ENCODE measurements at places on chromosomes 7 and 10.

DNA sequence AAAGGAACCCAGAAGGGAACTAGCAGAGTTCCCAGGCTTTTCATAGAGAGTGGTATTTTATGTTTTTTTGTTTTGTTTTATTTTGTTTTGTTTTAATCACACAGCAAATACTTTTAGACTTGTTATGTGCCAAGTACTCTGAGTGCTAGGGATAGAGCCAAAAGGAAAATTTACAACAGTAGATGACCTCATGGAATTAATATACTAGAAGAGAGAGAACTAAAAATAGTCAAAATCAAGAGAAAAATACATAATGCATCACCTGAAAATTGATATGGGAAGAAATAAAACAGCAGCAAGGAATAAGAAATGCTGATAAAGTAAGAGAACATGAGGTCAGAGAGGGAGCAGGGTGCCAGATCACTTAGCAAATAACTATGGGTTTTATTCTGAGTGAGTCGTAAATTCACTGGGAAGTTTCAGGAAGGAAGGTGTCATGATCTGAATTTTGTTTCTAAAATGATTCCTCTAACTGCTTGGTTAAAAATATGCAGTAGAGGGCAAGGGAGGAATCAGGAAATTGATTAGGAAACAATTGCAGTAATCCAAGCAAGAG lies 351.0 kb downstream of the ANKRD7 start:
- no peak for DNase-seq
- H3K27ac ChIP-seq: no peak overlapping the region
- H3K36me3 ChIP-seq: no peaks in the 10 kb centered on the region
- H3K4me3 ChIP-seq: no peak overlapping the region
- no peaks in the 10 kb centered on the region for H3K4me1 ChIP-seq

DNA sequence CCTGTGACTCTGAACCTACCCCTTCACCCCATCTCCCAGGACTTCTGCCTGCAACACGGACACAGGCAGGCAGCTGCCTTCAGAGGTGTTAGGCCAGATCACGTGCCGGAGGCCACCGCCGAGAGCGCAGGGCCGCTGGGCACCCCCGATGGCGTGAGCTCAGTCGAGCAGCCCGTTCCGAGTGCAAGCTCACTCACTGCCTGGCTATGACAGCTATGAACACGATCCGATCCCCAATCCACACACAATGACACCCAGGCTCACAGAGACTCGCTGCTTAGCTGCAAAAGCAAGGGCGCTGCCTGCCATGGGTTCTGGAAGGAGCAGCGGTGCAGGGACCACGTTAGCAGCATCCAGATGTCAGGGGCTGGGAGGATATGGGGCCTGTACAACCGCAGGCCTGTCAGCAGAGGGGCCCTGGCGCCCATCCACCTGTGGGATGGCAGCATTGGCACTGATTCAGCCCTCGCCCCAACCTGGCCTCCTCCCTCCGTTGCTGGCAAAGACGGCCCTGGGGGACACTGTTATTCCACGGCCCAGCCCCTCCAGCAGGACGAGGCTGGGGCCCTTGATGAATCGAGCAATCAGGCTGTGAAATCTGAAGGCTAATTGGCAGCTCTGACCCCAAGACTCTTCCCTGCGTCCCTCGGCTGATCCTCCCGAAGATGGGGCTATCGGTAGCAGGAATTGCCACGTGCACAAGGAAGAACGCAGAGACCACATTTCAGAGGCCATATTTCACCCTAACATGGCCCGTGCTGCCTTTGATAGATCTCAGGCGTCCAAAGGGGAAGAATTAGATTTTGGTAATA lies 230.1 kb downstream of the ELFN1 start:
- no peaks in the 10 kb centered on the region for H3K4me1 ChIP-seq
- H3K27me3 ChIP-seq: no peaks in the 10 kb centered on the region
- H3K4me3 ChIP-seq: no peak overlapping the region

GRCh38 chr10:89808842-89809241 lies 107.5 kb downstream of the KIF20B start:
- no peak overlapping the region for H3K4me3 ChIP-seq
- DNase-seq: no peak
- H3K27me3 ChIP-seq: no peaks in the 10 kb centered on the region

DNA sequence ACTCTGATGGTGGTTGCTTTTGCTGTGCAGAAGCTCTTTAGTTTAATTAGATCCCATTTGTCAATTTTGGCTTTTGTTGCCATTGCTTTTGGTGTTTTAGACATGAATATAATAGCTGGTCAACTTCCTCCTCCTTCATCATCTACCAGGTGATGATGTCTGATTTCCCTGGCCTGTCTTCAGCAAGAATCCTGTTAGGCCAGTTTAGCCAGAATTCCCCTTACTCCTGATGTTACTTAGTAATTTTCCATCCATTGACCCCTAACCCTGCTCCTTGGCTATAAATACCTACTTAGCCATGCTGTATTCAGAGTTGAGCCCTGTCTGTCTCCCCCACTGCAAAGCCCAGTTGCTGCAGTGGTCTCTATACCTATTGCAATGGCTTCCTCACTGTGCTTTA lies 91.4 kb downstream of the ZNF777 start:
- no peaks in the 10 kb centered on the region for H3K4me1 ChIP-seq
- no peaks in the 10 kb centered on the region for H3K27me3 ChIP-seq
- no peak for DNase-seq

- no peaks in the 10 kb centered on the region for H3K27me3 ChIP-seq
- H3K36me3 ChIP-seq: no peaks in the 10 kb centered on the region
- no peaks in the 10 kb centered on the region for H3K4me1 ChIP-seq
- no peak overlapping the region for H3K4me3 ChIP-seq
- DNase-seq: no peak
These were observed 146.7 kb downstream of the CXCL12 start for GRCh38 chr10:44238212-44238611.

GRCh38 chr7:155206318-155207020 lies 91.2 kb upstream of the INSIG1 start:
- peak overlapping the region; percentile 67 for H3K27ac ChIP-seq
- no peaks in the 10 kb centered on the region for H3K4me1 ChIP-seq
- H3K4me3 ChIP-seq: no peak overlapping the region

DNA sequence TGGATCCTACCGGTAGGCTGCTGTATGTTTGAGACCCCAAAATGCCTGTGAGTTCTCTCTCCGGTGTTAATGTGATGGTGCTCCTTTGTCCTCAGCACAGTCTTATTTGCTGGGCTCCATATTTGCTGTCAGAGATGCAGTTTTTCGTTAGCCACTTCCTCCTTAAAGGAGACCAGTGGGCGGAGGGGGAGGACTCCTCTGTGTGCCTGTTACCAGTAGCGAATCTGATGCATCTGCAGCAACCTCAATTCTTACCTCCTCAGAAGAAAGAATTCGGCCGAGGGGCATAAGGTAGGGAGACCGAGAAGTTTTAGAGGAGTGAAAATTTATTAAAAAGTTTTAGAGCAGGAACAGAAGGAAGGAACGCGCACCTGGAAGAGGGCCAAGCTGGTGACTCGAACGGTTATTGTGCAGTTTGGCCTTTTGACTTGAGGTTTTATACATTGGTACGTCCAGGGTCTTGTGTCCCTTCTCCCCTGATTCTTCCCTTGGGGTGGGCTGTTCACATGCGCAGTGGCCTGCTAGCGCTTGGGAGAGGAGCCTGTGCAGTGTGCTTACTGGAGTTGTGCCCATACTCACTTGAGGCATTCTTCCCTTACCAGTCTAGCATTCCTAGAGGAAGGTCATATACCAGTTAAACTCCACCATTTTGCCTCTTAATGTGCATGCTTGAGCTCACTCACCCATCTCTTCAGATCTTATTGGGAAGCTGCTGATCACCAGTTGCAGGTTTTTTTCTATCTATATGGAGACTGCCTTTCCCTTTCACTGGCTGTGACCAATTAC lies 49.5 kb downstream of the GNAI1 start:
- DNase-seq: no peak
- no peaks in the 10 kb centered on the region for H3K4me1 ChIP-seq
- no peaks in the 10 kb centered on the region for H3K27me3 ChIP-seq
- H3K36me3 ChIP-seq: no peaks in the 10 kb centered on the region
- H3K27ac ChIP-seq: no peak overlapping the region

DNA sequence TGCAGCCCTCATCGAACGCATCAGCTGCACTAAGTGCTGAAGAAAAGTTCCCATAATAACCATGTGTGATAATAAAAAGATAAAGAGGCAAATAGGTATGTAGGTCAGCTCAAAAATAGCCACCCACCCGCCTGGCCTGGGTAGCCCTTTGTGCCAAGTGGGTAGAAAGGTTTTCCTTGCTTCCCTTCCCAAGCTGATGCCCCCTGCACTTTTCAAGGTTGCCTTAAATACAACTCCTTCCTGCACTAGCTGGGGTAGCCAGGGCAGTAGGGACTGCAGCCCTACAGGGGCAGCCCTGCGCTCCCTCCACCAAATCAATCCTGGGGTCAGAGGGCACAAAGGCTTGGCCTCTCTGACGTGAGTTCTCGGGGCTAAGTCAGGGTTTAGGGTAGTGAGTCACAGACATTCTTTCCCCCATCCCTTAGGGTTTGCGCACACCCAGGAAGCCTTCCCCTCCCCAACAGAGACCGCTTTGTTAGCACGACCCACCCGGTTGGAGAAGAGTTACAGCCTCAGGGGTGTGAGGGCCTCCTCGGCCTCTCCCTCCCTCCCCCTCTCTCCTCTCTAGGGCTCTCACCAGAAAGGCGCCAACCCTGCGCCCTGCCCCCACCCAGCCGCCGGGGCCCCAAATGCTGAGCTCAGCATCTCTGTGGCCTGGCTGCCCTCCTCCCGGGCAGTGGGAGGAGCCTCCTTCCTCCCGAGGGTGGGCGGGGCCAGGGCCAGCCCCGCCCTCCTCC lies 13.3 kb upstream of the DDIT4 start:
- H3K36me3 ChIP-seq: no peaks in the 10 kb centered on the region
- H3K27me3 ChIP-seq: no peaks in the 10 kb centered on the region
- peak overlapping the region; percentile 90 for H3K27ac ChIP-seq

DNA sequence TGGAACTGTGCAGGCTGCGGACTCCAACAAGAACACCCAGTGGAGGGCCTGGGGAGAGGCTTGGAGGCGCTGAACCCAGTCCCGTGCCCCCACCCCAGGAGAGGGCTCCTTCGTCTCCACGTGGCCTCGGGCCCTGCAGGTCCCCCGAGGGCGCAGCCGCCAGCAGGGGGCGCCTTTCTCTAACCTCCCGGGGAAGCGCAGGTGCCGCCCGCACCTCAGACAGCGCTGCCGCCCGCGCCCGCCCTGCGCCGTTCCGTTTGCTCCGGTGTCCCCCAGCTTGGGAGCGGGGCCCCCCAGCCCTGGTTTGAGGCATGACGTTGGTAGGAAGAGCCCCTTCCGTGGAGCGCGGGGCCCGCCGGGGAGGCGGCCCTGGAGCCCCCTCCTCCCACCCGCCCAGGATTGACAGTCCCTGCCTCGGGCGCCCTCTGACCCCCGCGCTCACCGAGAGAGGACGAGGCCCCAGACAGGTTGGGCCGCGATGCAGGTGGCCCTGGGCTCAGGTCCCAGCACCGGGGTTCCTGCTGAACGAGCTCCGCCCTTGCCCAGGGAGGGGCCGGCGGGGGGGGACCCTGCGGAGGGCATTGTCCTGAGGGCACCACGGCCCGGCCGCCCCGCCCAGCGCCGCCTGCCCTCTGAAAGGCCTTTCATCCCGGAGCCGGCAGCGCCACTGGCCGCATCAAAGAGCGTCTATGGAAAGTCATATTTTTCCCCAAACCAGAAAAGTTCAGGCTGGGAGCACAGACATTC lies 42.8 kb downstream of the FOXL3 start:
- H3K4me3 ChIP-seq: peak overlapping the region; percentile 25
- H3K36me3 ChIP-seq: no peaks in the 10 kb centered on the region
- H3K27me3 ChIP-seq: no peaks in the 10 kb centered on the region
- peak overlapping the region; percentile 4 for H3K27ac ChIP-seq

GRCh38 chr10:69569396-69569934 lies 3.8 kb downstream of the NEUROG3 start:
- H3K27me3 ChIP-seq: peaks cover 66% of the 10 kb centered on the region
- no peak overlapping the region for H3K27ac ChIP-seq
- no peaks in the 10 kb centered on the region for H3K4me1 ChIP-seq
- no peaks in the 10 kb centered on the region for H3K36me3 ChIP-seq
- no peak for DNase-seq
- no peak overlapping the region for H3K4me3 ChIP-seq

GRCh38 chr7:32680259-32681173 lies 185.2 kb downstream of the AVL9 start:
- H3K4me3 ChIP-seq: no peak overlapping the region
- peak; percentile 70 for DNase-seq

DNA sequence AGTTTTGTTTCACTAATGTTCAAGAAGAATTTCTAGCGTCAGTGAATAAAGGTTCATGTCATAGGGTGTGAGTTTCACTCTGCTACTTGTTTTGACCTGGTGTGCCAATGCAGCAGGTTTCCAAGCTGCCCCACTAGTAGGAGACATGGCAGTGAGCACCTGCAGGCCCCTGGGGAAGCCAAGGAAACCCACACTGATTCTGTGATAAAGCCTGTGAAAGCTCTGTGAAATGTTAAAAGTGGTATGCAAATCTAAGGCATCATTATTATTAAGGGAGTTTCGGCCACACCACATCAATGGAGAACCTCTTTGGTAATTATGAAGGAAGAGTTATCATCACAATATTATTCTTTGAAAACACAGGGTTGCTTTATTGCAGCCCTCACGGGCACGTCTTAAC lies 46.4 kb downstream of the ABCB5 start:
- no peaks in the 10 kb centered on the region for H3K4me1 ChIP-seq
- H3K27me3 ChIP-seq: no peaks in the 10 kb centered on the region
- no peak for DNase-seq
- no peak overlapping the region for H3K4me3 ChIP-seq
- no peaks in the 10 kb centered on the region for H3K36me3 ChIP-seq

DNA sequence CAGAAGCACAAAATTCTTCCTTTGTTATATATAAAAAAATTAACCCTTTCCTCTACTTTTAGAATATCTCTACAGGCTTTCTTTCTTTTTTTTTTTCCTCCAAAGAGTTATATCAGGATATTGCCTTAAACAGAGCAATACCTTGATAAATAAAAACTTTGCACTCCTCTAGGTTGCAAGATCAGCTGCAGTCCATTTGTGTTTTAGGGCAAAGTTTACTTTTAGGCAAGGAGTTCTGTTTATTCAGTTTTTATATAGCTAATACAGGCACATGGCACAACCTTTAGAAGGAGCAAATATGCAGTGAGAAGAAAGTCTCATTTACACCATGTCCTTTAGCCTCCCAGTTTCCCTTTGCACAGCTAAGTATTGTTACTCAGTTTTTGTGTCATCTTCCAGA lies 10.3 kb downstream of the LRMDA start:
- H3K4me1 ChIP-seq: no peaks in the 10 kb centered on the region
- no peaks in the 10 kb centered on the region for H3K36me3 ChIP-seq
- no peak overlapping the region for H3K27ac ChIP-seq
- no peak overlapping the region for H3K4me3 ChIP-seq

- H3K4me1 ChIP-seq: no peaks in the 10 kb centered on the region
- H3K4me3 ChIP-seq: no peak overlapping the region
- no peak for DNase-seq
- no peaks in the 10 kb centered on the region for H3K27me3 ChIP-seq
These were observed 77.8 kb upstream of the KAT6B start for GRCh38 chr10:74748468-74749031.

DNA sequence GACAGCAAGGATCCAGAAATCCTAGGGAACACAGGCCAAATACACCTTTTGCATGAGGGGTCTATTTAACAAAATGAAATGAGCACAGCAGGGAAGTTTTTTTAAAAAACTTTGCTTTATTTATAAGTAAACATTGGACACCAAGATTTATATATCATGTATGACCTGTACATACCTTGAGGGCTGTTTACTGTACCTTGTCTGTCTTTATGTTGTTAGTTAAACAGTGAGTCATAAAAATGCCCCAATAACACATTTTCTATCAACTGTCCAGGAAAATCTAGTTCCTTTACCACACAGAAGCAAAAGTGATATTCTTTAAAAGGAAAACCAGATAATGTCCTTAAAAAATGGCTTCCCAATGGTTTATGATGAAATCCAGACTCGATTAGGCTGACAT lies 45.1 kb upstream of the AGR3 start:
- DNase-seq: no peak
- no peaks in the 10 kb centered on the region for H3K36me3 ChIP-seq
- H3K27me3 ChIP-seq: no peaks in the 10 kb centered on the region
- H3K4me3 ChIP-seq: no peak overlapping the region
- no peak overlapping the region for H3K27ac ChIP-seq
